ENCODE measurements at places on chromosomes 2 and 18.
A peak's percentile ranks its signal among the peaks of the same experiment; 100 is the strongest.

- DNase-seq, result peak; percentile 83
These were observed 3.7 kb upstream of the BCL2L11 start for GRCh38 chr2:111116843-111117597.

- no peak for DNase-seq
These were observed 27.8 kb downstream of the ID2 start for GRCh38 chr2:8709611-8710010.

DNA sequence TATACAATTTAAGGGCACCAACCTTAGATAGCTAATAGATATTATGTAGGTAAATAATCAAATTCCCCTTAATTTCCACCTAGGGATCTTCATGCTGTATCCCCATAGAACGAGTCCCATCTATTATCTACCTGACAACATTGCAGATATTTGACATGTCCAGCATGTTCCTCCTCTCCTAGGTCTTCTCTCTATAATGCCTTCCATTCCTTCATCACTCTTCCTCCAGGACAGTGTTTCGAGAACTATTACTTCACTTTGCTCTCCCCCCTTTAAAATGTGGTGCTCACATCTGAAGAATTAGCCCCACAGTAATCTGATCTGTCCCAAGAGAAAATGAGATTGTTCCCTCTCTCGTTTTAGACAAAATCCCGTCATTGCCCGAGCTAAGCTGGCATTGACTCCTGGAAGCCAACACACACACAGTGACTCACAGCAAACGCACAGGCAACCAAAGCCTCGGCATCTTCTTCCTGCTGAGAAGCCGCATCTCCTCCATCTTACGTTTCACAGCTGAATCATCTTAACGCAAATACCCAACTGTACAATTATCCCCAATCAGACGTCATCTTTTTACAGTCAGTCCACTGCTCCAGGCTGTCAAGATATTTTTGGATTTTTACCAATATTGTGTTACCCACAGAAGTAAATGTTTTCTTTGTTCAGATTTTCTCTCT, 162.9 kb upstream of the AGAP1 start:
- DNase-seq, result no peak

- no peak for DNase-seq
These were observed 22.8 kb downstream of the SLC66A3 start for GRCh38 chr2:11177871-11178690.

GRCh38 chr18:55862693-55863390, 274.9 kb upstream of the TCF4 start:
- DNase-seq, result no peak

GRCh38 chr2:216850665-216851322, 9.1 kb downstream of the TNP1 start:
- peak; percentile 9 for DNase-seq

GRCh38 chr2:140876015-140876414, 1254.8 kb downstream of the LRP1B start:
- DNase-seq, result no peak

- no peak for DNase-seq
These were observed 388.8 kb upstream of the CHAC2 start for GRCh38 chr2:53378791-53379190.

DNA sequence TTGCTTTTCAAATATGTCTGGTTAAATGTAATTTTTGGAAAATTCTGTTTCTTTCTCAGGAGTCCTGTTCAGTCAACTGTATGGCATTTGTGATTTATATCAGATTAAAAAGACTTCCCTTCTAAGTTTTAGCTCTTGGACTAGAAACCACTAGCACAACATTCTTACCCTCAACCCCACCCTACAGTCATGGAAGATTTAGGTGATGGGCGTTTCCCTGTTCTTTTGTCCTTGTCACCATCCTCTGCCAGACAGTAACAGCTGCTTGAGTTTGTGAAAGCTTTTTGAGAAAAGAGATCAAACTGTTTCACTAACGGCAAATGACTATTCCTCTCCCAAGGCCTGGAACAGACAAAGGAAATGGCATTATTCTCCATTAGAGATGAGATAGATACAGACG, 31.8 kb downstream of the SERPINB5 start:
- DNase-seq, result no peak

DNA sequence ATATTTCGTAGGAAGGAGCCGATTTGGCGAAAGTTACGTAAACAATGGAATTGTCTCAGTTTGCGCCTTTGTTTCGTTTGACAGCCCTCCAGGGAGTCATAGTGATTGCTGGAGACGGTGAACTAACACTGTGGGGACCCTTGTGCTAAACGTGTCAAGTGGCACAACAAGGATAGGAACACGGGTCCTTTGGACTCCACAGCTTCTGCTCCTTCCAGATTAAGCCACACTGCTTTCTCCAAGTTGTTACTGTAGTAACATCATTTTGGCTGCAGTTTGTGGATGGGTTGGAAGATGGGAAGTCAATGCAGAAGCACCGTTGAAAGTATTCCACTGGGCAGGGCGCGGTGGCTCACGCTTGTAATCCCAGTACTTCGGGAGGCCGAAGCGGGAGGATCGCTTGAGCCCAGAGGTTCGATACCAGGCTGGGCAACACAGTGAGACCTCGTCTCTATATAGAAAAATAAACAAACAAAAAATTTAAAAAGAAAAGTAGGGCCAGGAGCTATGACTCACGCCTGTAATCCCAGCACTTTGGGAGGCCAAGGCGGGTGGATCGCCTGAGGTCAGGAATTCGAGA, 636 bp upstream of the IMMT start:
- DNase-seq, result no peak

- no peak for DNase-seq
These were observed 779.2 kb downstream of the CNTNAP5 start for GRCh38 chr2:124804014-124804940.

DNA sequence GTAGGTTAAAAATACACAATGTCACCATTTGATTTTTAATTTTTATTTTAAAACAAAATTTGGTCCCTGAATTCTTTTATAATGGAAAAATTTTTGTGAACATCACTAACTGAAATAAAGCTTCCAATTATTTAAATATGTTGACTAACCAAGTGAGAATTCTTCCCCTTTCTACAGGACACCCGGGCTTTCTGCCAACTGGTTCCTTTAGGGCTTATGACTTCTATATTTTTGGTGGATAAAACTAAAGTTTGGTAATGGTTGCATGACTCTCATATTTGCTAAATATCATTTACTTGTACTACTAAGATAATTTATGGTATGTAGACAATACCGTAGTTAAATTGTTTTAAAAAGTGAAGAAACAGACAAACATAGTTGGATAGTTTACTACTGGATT, 291.0 kb upstream of the DOK6 start:
- DNase-seq, result no peak

- no peak for DNase-seq
These were observed 253.1 kb downstream of the CDCA7 start for GRCh38 chr2:173607606-173608311.

DNA sequence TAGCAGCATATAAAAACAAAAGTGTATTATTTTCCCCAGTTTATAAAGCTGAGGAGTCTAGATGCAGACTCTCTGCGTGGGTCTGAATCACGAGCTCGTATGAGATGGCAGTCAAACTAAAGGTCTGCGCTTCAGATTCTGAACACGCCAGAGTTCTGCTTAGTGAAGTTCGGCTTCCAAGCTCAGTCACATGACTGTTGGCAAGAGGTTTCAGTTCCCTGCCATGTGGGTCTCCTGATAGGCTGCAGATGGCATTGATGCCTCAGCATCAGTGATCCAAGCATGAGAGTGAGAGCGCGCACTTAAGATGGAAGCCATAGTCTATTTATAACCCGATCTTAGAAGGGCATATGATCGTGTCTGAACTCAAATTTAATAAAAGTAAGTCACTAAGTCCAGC, 242.8 kb upstream of the DOK6 start:
- DNase-seq, result no peak

DNA sequence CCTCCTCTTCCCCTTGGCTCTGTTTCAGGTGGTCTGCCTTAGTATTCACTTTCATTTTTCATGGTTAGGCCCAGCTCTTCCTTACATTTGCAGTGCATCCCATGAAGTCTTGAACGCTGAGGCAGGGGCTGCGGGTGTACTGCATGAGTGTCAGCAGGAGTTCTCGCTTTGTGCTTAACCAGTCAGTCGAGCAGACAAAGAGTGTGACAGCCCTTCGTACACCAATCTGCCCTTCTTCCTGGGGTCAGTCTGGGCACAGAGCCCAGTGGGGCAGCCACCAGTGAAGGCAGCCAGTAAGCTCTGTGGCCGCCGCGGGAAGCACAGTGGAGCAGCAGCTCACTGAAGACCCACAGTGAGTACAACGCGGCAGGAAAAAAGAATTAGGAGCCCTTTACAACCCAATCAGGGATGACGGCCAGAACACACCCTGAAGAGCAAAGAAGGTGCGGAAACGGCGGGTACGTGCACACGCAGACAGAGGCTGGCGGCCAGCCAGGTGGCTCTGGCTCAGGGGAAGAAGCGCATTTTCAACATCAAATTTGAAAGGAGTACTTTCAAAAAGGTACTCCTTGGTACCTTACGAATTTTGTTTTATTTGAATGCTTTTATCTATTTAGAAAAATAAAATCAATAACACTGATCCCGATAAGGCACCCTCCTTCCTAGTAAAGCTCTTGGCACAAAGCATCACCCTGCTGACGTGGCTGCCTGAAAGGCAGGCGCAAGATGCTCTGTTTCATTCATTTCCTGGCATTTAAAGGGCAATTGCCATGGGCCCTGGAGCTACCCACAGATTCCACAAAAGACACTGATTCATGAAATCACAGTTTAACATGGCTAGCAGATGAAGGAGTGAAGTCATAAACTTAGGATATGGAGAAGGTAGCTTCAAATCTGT, 47.0 kb upstream of the SEMA4C start:
- DNase-seq, result no peak

DNA sequence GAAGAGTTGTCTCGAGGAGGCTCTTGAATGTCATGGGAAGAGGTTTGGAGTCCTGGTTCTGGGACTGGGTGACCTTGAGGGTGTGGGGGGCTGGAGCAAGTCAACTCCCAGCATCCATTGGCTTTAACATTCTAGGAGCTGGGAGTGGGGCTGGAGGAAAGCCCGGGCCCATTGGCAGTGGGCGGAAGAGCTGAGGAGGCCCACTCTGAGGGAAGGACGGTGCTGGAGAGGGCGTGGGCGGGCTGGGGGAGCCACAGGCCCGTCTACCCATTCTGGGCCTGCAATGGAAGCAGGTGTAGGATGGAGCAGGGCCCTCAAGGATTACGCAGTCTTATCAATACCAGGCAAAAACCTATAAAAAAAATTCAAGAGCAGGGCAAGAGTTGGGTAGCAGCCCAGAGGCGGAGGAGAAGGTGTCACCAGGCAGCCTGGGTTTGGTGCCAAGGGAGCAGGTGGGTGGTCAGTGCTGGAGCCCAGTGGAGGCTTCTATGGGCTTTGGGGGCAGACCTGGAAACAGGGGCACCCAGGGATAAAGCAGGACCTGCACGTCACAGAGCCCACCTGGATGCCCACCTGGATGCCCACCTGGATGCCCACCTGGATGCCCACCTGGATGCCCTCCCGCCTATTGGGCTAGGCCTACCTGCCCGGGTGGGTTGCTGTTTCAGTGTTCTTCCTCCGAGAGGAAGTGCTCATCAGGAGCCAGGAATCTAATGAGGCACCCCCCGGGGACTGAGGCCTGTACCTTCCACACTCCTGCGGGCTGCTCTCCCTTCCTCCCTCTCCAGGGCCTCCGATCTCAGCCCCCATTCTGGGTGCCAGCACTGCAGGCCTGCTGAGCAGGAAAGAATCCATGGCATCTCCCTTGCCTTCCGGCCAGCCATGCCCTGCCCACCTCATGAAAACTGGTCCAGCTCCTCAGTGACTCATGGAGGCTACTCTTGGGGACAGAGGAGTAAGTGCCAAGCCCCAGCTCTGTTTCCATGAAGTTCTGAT, 71.3 kb downstream of the CTIF start:
- no peak for DNase-seq

GRCh38 chr2:67534745-67535144, 137.6 kb downstream of the ETAA1 start:
- no peak for DNase-seq

DNA sequence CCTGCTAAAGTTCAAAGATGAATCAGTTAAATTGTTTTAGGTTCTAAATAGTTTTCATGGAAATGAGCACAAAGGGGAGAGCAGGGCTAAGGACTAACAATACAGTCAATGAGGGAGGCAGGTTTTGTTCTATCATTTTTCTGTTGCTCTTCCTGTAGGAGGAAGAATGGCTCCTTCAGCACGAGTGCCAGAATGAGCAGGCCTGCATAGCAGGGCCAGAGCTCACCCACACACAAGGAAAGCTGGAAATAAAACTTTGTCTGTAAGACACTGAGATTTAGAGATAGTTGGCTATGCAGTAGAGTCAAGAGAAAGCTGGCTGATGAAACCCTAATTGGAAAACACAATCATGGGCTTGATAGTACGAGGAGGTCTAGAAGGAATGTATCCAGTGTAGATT, 313.3 kb downstream of the MBD2 start:
- DNase-seq, result no peak

DNA sequence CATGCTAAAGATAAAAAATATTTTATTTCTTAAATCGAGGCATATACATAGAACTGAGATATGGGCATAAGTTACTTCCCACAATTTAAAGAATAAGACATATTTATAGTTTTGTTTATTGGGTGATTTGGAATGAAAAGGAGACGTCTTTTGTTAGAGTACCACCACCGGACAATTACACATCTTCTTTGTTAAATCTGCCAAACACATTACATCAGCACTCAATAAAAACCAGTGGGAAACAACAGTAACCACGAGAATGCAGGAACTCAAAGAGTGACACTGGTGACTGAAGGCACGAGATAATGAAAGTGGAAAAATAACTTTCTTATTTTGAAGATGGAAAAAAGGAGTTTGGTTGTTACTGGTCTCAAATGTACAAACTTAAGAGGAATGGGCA, 92.6 kb upstream of the TFCP2L1 start:
- DNase-seq, result no peak

GRCh38 chr2:225076125-225076524, 33.9 kb upstream of the DOCK10 start:
- no peak for DNase-seq

DNA sequence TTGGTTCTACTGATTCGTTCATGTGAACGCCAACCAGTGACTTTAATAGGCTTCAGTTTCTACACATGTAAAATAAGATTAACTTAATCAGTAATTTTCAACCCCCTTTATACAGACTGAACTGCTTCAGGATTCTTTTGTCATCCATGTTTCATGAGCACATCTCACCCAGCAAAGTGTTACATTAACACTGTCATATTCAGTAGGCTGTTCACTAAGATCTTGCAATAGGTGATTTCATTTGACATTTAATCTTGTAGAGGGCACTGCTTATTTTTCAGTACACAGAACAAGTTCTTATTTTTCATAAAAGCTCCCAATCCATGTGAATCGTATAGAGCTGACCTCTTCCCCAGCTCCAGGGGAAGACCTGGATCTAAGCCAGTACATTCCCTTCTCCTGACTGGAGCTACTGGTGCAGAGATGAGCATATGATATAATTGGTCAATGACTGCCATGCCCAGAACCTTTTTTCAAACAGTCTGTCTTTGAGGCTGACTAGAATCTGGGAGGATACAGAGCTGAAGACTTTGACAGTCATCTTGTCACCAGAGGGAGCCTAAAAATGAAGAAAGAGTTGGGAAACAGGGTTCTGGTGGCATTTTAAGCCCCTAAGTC, 72.2 kb upstream of the CHRNA1 start:
- no peak for DNase-seq

DNA sequence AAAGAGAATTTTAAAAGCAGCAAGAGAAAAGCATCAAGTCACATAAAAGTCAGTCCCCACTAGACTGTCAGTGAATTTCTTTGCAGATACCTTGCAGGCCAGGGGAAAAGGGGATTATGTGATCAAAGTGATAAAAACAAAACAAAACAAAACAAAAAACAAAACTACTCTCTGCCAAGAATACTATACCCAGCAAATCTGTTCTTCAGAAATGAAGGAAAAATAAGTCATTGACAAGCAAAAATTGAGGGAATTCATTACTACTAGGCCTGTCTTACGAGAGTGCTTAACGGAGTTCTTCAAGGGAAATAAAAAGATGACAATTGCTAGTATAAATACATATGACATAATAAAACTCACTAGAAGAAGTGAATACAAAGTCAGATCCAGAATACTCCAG, 245.5 kb upstream of the CHST9 start:
- no peak for DNase-seq
